ENCODE measurements at places on chromosomes 13 and 19.

- no peak for DNase-seq
These were observed 80.5 kb upstream of the MCF2L start for GRCh38 chr13:112888238-112889111.

DNA sequence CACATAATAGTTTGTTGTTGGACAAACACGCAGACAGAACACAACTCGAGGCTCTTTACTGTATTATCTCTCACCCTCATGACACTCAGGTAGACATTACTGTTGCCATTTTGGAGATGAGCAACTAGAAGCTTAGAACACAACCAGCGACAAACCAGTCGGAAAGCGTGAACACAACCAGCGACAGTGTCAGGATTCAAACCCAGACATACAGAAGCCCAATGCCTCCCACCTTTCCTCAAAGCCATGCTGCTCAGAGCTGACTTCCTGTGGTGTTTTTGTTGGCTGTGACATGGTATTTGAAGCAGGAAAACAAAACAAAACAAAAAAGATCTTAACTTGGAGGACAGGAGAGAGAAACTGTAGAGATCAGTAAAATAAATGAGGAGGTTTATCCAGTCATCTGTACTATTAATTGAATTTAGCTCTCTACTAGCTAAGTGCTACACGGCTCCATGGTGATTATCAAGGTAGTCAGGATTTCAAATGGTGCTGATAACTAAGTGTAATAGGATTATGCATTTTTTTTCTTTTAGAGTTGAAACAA is 92.1 kb downstream of the STARD13 start:
- DNase-seq = peak; percentile 69

DNA sequence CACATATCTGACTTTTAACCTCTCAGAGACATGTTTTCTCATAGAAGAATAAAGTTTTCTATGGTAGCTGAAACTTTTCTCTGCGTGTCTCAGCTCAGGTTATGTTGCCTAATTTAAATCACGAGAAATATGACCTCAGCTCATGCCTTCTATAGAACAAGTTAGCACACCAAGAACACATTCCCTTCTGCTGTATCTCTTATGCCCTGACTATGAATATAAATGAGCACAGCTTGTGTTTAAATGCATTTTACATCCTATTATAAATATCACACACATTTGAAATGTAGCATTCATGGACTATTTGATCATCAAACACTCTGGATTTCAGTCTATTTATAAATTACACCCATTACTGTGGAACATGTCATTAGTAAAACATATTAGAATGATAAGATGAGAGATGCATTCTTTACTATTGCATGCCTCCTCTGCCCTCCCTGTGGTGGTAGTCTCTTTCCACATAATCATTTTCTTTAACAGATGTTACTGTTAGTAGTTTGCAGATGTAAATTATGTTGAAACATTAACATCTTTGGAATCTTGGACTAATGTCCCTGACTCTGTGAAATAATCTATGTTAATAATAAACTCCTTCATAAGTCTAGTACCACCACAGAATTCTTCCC is 2044.9 kb upstream of the PCDH20 start:
- no peak for DNase-seq

DNA sequence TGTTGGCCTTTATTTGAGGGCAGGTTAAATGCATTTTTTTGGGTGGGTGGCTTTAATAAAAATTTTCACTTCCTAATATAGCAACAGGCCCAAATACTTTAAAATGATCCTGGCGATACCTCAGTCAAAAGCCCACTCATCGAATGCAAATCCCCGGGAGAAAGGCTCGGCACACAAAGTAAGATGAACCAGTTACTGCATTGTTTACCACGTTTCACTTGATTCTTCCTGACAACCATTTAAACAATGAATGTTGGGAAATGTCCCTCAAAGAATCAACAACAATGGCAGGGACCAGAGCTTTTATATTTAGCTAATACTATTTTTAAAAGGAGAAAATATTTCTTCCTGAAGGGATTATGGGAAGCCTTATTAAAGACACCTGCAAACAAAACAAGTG is 187.7 kb downstream of the ABCC4 start:
- DNase-seq = peak; percentile 55

DNA sequence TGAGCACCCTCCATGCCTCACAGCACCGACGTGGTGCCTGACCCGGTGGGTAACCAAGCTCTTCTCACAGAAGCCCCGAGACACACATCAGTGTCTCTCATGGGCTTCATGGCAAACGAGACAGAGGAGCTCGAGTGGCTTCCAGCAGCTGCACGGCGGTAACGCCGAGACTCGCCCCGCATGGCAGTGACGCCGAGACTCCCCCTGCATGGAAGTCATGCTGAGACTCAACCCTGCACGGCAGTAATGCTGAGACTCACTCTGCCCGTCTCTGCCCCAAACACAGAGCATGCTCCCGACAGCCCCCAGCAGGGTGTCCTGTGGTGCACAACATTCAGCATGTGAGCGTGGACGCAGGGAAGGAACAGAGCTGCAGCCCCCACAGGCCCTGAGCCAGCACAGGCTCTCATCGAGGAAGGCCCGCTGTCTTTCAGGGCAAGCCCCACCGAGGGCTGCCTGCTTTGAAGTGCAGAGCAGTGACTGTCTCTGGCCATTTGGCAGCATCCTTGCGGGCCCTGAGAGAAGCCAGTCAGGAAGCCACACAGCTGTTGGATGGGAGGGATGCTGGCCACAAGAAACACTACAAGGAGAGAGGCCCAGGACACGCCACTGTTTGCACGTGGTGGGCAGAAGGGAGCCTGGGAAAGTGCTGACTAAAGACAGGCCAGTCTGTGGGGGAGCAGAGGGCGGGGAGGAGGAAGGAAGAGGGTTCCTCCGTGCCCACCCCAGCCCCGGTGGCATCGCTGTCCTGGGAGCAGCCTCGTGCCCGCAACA is 9.5 kb downstream of the GAS6 start:
- no peak for DNase-seq

DNA sequence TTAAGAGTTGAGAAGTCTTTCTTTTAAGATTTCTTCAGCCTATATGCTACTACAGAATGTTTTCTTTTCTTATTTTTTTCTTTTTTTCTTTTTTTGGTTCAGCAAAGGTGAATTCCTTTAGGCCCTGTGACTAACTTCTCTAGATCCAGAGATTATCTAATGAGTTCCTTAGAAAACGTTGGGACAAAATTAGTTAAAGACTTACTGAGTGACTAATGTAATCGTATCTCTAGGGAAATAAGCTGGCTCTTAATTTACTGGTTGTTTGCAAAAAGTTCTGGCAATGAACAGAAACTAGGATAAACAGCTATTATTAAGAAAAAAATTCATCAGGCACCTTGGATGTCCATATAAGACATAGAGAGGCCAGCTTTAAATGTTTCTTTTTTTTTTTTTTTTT is 30.7 kb upstream of the CSNK1A1L start:
- no peak for DNase-seq

GRCh38 chr13:41720839-41721561 is 239.9 kb downstream of the VWA8 start:
- no peak for DNase-seq

- peak; percentile 41 for DNase-seq
These were observed 60.5 kb downstream of the CELF5 start for GRCh38 chr19:3284759-3285646.

DNA sequence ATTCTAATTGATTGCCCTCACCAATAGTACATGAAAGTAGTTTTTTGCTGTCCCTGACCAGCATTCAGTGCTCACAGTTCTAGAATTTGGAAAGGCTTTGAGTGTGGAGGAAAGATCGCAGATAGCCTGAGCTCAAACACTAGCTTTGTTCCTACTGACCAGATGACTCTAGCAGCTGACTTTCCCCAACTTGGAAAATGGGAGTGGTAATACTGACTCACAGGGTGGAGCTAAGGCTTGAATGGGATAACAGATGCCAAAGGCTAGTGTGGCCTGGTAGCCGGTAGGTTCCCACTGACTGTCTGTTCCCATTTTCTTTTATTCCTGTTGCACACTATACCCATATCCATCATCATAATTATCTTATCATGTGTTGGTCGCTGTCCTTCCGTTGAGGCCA is 3.7 kb downstream of the ZSCAN22 start:
- peak; percentile 77 for DNase-seq

DNA sequence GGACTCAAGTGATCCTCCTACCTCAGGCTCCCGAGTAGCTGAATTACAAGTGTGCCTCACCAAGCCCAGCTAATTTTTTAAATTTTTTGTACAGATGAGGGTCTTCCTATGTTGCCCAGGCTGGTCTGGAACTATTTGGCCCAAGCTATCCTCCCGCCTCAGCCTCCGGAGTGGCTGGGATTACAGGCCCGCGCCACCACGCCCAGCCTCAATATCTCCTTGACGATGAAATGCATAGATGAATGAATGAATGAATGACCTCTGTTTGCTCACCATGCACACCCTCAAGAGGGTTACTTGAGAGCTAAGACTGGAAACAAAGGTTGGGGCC is 14.9 kb upstream of the AP1M2 start:
- no peak for DNase-seq

GRCh38 chr13:112140366-112140765 is 73.4 kb downstream of the SOX1 start:
- no peak for DNase-seq

DNA sequence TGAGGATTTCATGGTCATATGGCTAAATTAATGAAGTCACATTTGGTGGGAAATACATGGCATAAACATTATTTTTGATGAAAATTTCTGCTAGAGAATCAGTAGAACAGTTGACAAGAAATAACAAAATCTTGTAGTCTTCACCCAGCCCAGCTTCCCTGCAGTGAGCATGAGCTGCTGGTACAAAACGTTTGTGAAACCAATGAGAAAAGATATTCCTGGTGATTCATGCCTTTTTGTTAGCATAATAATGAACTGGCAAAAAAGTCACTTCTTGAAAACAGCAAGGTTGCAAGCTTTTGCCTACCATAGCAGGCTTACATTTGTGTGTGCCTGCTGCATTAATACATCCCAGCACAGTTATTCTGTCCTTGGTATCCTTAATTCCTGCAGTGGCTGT is 475.9 kb upstream of the HTR2A start:
- DNase-seq = no peak

- no peak for DNase-seq
These were observed 825 bp upstream of the CARM1 start for GRCh38 chr19:10870501-10870954.

DNA sequence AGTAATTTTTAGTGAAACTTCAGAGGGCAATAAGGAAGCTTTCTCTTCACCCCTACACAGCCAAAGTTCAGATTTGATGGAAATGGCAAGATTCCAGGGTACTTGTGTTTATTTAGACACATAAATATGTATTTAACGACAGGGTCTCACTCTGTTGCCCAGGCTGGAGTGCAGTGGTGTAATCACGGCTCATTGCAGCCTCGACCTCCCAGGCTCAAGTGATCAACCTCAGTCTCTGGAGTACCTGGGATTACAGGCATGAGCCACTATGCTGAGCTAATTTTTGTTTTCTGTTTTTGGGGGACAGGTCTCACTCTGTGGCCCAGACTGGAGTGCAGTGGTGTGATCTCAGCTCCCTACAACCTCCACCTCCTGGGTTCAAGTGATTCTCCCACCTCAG is 2.0 kb upstream of the SYCE2 start:
- DNase-seq = no peak

- DNase-seq = peak; percentile 85
These were observed 6.7 kb upstream of the GNA15 start for GRCh38 chr19:3129112-3129511.

DNA sequence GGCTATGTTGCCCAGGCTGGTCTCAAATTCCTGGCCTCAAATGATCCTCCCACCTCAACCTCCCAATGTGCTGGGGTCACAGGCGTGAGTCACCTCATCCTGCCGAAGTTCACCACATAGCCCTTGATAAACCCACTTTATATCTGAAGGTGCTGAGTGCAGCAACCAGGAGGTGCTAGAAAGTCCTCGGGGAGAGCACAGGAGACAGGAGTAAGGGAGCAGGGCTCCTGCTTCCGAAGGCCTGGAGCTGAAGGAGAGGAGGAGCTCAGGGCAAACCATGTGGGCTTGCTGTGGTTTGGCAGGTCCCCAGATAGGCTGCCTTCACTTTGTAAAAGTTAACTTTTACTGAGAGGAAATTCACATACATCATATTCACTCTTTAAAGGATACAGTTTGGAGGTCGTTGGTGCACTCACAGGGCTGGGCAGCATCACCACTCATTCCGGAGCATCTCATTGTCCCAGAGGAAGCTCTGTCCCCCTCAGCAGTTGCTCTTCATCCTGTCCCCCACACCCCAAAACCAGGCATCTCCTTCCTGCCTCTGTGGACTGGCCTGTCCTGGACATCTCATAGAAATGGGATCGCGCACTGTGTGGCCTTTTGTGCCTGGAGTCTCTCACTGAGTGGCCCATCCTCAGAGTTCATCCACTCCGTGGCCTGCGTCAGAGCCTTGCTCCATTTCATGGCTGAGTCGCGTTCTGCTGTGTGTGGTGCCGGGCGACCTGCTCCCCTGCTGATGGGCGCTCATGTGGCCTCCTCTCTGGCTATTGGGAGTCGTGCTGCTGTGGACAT is 49.5 kb downstream of the KDM4B start:
- DNase-seq = no peak

- no peak for DNase-seq
These were observed 124.8 kb downstream of the ZNF536 start for GRCh38 chr19:30497034-30497433.

DNA sequence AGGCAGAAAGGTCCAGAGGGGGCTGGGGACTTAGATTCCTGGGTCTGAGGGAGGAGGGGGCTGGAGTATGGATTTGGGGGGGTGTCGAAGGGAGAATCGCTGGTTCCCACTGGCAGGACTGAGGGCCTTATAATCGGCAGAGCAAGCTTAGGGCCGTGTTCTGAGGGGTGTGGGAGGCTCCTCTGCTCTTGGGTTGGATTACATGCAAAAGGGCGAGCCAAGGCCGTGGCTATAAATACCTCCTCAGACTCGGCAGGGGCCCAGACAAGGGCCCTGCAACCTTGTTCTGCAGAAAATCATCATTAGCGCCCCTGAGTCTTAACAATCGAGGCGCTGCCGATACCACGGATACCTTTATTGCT is 707 bp upstream of the MAMSTR start:
- DNase-seq = no peak

- DNase-seq = no peak
These were observed 226.4 kb downstream of the ABCC4 start for GRCh38 chr13:95074820-95075219.

DNA sequence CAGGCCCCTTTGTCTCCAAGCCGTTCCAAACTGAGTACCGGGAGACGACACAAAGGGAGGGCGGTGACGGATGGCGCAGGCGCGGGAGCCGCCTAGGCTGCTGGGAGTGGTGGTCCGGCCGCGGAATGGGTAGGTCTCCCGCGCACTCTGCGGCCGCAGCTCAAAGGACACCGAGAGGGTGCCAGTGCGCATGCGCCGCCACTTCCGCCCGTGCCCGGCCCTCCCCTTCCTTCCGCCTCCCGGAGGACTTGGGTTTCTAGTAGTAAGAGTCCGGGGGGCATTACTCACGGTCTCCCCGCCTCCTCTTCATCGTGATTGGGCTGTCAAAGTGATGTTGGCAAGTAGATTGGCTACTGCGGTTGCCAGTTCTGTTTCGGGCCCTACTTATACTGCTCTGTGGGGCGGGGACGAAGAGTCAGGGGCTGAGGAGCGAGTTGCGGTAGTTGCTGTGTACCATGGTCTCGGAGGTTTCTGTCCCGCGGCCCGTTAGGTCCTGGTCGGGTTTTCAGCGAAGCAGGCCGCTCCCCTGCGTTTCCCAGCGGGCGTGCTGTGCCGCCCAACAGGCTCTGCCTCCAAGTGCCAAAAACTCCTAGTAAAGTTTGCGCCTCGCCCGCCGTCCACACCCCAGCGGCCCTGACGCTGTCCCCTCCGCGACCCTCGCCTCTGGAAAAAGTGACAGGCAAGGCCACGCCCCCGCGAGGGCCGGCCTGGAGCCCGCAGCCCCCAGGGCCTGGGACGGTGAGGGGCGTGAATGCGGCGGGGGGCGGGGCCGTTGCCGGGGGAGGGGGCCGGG is 455 bp upstream of the ING1 start:
- DNase-seq = peak; percentile 100
